ENCODE measurements at places on chromosomes 13 and 19.

DNA sequence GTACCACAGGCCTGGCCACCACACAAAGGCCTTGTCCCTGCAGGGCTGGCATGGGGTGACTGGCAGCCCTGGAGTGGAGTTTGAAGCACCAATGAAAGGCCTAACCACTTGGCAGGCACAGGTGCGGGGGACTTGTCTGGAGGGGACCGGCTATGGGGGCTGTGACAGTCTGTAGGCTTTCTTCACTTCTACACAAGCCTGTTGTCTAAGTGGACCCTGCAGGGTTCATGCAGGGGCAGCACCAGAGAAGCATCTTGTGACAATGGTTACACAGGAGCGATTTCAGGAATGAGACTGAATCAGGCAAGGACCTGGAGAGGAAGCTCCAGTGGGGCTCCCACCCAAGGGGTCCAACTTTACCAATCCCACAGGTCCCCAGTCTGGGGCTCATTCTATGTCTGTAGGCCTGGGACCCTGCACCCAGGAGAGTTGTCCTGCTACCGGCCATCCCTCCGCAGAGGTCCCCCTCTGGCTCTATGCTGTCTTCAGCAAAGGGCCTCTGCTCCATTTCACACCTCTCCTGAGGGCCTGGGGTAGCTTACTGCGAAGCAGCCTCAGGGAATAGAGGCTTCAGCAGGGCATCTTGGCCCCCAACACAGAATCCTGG, 2.3 kb upstream of the ZNF837 start:
- DNase-seq: no peak

DNA sequence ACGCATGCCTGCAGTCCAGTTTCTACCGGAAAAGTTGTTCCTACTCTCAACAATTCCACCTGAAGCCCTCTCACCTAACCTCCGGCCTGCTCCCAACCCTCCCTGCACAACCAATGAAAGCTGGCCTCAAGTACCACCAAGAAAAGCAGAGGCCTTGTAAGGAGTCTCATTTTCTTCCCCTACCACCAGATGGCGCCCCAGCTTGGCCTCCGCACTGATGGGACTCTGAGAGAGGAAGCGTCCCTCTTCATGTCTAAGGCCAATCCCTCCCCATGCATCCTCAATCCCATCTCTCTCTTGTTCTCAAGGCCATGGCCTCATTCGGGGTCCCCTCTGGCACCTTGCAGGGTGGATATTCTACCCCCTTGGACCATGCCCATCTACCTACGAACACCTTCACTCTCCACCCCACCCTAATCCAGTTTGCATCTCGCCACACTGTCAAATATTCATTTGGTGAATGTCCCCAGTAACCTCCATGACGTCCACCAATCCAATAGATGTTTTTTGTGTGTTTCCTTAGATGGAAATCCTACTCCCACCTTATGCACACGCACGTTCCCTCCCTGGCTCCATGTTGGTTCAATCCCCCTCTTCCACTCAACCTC, 412.8 kb downstream of the ZNF536 start:
- DNase-seq: peak; percentile 29

- no peak for DNase-seq
Measured at GRCh38 chr19:7476777-7477494, 11.9 kb downstream of the PEX11G start.

DNA sequence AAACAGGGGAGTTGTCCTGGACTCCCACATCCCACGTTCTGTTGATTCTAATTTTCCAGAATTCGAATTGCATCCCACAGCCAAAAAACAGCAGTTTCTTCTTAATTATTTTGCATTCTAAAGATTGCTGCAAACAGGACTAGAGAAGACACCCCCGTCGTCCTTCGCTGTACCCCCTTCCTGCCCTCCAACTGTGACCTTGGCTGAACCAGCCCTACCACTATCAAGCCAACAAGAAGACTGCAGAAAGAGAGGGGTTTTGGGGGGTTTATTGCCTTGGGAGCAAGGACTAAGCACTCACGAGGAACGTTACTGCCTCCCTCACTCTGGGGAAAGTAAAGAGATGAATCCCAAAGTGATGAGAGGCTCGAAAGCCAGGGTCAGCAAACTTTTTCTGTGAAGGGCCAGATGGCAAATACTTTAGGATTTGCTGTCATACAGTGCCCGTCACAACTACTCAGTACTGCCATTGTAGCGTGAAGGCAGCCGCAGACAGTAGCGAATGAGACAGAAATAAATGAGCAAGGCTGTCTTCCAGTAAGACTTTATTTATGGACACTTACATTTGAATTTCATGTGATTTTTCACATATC, 32.5 kb upstream of the KATNAL1 start:
- no peak for DNase-seq

GRCh38 chr13:21913010-21913409, 242.1 kb downstream of the FGF9 start:
- no peak for DNase-seq

GRCh38 chr13:31209172-31209840, 9.5 kb downstream of the B3GLCT start:
- peak; percentile 53 for DNase-seq

GRCh38 chr19:38068826-38069225, 155.2 kb downstream of the DPF1 start:
- DNase-seq: no peak

- no peak for DNase-seq
Measured at GRCh38 chr19:43525836-43526771, 897 bp downstream of the ETHE1 start.

DNA sequence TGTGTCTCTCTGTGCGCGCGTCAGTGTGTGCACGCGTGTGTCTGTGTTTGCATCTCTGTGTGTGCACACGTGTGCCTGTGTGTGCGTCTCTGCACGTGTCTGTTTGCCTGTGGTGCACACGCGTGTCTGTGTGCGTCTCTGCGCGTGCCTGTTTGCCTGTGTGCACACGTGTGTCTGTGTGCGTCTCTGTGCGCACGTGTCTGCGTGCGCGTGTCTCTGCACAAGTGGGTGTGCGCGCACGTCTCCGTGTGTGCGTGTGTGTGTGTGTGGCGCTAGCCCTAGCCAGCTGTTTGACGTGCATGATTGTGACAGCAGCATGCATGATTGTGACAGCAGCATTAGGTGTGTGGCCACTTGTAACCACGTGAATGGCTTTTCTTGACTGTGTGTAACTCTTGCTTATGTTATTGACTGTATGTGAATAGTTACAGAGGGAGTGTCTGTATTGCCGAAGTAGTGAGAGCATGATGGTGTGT, 31.1 kb downstream of the ZNF146 start:
- DNase-seq: no peak

DNA sequence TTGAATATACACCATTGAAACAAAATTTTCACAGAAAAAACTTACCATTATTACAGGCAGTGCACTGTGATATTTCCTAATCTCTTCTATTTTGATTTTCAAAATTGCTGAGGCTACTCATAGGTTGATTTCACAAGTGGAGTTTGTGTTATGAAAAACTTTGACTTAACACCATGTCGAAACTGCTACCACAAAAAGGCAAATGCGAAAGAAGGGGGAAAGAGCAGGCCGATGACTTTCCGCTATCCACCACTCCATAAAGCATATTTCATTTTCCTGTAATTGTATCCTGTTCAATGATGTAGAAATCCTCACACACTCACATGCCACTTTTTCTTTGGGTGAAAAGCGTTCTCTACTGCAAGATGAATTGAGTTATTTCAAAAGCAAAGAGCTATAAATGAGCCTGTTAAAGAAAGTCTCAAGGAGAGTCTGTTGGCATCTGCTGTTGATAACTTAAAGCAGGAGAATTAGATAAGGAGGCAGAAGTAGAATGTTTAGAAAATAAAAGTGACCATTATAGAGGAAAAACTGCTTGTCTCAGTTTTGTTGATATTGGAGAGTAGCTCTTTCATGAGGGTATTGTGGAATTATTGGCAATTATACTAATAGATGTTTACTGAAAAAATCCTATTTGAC, 18.8 kb downstream of the KL start:
- no peak for DNase-seq

DNA sequence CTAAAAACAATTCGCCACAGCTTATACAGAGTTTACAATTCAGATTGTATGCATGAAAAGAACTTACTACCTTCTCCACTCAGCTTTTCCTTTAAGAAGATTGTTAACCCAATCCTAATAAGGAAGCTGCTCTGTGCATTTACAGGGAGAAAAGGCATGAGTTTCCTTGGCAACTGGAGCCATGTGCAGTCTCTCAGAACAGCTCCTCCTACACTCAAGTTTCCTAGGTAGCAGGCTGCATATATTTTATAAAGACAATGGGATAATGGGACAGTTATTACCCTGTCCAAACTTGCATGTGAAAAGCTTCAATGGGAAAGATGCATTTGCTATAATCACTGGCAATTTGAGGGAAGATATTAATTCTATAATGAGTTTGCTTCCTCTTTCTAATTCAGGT, 125.5 kb upstream of the TRPC4 start:
- DNase-seq: no peak

DNA sequence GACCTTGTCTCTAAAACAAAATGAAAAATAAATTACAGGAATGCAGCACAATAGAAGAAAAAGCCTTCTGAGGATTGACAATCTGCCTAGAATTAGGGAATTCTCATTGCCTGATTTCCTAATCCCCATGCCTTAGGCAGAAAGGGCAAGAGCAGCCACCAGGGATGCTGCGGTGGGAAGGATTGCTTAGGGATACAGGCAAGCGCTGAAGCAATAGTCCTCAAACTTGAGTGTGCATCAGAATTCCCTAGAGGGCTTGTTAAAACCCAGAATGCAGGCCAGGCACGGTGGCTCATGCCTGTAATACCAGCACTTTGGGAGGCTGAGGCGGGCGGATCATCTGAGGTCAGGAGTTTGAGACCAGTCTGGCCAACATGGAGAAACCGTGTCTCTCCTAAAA, 1.0 kb upstream of the OR7C2 start:
- no peak for DNase-seq
